ENCODE measurements at places on chromosomes 12 and 14.
A peak's percentile ranks its signal among the peaks of the same experiment; 100 is the strongest.

DNA sequence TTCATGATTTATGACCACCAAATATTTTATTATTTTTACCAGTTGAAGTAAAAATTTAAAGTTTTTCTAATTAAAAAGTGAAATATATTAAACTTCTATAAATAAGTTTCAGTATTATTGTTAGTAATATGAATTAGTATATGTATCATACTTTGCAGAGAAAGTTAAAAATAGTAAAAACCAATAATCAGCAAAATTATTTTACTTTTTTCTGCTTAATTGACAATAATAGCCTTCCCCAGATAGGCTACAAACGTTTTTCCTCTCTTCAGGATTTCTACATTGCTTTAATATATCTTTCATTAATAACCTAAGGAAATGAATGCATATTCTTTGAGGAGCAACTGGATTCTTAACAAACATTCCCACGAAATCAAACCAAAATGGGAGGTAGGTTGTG, 543.5 kb downstream of the ETNK1 start:
- DNase-seq, result no peak

DNA sequence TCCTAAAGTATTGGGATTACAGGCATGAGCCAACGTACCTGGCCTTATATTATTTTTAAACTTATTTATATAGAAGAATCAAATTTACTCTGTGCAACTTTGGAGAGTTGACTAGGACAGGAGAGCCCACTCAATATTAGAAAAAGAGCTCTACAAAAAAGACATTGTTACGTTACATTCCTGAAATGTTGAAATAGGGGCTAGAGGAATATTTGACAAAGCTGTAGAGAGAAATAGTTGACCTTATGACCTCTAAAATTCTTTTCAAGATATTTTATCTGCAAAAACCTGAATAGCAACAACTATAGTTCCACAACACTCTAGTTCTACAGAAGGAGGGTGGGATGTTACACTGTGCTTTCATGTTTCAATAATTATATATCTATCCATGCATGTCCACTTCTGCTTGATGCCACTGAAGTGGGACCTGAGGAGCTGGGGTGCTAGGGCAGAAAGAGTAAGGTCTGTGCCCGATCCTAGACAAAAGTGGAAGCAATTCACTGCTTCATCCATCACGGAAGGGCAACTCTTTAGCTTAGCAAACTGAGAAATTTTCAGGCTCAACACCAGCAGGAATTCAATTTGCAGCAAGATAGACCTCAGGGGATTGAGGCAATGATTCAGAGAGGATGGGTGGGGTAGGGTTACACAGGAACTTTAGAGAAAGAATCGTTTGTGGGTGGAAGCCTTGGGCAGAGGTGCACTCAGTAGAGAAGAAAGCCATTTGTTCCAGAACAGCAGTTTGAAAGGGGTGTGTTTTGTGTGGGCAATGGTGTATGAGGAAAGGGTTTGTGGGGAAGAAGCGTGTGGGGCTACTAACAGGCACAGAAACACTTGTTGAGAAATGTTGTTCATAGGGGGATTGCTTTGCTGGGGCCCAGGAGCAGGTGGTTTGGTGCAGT, 16.0 kb upstream of the RNASE10 start:
- no peak for DNase-seq

DNA sequence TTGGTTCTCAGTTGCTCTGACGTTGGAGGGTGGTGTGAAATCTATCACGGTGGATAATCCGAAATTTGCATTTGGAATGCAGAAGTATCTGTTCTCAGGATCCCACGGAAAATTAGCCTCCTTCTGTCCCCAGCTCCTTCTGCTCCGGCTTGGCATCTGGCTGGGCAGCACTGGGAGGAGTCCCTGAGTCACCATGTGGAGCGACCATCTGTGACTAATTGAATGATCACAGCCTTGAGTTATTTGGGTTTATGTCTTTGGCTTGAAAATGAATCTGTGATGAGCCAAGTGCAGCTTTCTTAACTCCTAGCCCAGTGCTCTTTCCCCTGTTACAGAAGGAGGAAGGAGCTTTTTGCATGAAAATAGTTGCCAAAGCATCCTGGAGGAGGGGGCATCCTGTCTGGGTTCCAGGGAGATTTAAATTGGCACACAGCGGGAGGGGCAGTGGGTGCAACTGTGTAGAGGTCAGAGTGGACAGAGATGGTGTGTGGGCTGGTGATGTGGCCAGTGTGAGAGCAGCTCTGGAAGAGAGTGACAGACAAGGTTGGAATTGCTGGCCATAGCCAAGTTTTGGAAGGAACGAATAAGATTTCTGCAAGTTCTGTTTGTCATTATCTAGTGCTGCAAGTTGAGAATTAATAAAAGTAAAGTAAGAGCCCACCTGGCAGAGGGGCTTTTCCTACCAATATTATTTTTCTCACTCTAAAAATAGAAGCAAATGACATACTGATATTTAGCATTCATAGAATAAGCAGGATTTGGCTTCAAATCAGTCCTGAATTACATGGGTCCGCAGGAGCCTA, 74.4 kb downstream of the SLC24A4 start:
- peak; percentile 78 for DNase-seq

GRCh38 chr12:116880817-116881324, 370 bp downstream of the HRK start:
- peak; percentile 32 for DNase-seq

DNA sequence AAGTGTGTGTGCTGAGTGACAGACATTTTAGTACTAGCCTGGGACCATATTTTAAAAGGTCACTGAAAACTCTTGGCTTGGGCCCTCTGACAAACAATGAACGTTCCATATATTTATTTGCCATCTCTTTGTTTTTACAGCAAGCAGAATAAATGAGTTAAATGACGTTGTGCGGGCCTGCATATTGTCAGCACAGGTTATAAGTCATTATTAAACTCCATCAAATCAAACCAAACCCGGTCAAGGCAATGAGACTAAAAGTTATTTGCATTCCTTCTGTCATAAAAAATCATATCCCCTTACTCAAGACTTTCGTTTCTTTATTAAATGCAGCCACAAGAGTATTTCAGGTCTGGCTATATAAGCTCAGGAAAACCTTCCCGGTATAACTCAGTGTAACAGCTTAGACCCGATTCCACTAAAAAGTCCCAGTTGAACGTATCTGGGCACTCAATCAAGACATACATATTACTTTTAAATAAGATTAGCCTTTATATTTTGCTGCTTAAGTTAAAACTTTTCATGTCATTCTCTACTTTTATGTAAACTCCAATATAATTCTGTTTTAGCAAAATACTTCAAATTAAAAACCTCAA, 84.9 kb downstream of the DICER1 start:
- no peak for DNase-seq

GRCh38 chr14:74211945-74212580, 27.2 kb upstream of the VSX2 start:
- peak; percentile 43 for DNase-seq

DNA sequence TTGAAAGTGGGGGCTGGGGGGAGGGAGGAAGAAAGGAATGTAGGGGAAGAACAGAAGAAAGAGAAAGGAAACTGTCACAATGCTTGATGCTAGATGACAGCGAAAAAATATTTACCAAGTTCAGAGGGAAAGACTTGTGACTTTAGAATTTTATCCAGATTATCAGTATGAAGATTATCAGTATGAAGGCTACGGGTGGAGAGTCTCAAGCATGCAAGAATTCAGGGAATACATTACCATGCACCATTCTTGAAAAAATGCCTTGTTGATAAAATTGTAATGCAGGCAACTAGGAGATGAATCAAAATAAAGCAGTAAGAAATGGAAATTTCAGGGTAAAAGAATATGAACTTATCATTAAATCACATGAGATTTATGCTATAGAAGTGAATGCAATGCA, 376.8 kb downstream of the PCNX1 start:
- no peak for DNase-seq

- no peak for DNase-seq
These were observed 61.7 kb upstream of the RIC8B start for GRCh38 chr12:106712768-106713167.

- DNase-seq, result peak; percentile 34
These were observed 636 bp downstream of the FBXO33 start for GRCh38 chr14:39431416-39432178.

- no peak for DNase-seq
These were observed 64.2 kb downstream of the PHETA1 start for GRCh38 chr12:111304642-111305071.

DNA sequence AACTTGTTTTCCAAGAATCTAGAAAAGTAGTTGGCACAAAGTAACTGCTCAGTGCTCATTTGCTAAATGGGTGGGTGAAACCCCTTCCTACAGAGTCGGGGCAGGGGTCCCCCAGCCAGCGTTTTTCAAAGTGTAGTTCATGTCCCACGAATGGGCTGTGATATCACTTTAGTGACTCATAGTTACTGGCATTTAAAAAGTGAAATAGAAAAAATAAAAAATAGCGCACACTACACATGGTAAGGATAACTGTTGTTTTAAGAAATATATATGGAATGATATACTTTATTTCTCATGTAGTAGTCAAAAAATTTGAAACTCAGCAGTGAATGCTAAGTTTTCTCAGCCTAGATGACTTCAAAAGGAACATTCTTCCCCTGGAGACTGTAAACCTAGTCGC, 250.4 kb downstream of the CHST11 start:
- DNase-seq, result no peak

DNA sequence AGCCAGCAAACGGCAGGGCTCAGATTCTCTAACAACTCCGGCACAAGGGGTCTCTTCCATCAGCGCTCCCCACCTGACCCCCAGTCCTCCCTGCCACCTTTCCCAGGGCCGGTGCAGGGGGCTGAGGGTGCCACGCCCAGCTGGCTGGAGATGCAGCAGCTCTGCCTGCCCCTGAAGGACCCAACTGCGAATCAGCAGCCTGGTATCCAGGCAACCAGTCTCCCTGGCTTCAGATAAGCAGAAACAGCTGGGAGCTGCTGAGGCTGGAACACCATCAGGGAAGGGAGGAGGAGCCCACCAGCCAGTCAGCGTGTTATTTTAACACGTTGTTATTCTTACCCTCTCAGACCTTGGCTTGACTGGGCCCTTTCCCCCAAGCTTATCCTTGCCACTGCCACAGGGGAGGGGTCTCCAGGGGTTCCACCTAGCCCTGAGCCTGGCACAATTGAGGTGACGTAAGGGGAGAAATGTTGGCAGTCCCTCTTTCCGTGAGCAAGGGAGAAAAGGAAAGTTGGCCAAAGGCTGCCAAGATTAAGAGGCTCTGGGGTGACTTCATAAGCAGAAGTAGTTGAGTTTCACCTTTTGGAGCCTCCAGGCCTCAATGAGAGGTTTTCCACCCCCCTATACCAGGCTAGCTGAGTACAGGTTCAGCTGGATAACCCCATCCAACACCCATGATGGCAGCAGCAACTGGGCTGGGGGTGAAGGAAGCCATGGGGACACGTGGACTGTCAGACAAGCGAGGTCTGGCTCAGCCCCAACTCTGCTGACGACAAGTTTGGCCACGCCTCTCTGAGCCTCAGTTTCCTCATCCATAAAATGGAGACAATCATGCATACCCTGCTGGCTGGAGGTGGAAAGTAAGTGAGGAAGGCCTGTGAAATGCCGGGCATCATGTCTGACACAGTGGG, 91.1 kb downstream of the IRF2BPL start:
- DNase-seq, result peak; percentile 90

GRCh38 chr14:53470351-53471043, 317.4 kb upstream of the DDHD1 start:
- DNase-seq, result peak; percentile 65

DNA sequence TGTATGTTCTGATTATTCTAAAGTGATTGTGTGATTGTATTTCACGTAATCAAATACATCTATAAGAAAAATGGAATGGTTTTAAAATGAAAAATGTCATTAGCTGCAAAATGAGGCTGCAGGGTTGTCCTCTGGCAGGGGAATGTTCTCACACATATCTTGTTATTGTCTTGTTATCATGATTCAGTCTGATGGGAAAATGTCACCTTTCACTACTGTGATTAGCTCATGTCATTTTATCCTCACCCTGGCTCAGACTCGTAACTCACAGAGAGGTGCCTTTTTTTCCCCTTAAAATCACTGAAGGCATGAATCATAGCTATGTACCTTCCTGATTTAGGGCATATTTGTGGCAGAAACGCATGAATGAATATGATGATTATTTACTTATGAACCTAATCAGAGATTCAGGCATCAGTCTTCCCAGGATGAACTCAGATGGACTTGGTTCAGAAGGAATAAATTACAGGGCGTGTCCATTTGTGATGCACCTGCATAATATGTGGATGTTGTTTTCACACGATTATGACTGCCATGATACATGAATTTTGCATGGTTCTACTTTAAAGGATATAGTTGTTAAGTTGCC, 1339.2 kb downstream of the AACS start:
- DNase-seq, result no peak

GRCh38 chr14:77177702-77178101, 3.9 kb upstream of the TMEM63C start:
- no peak for DNase-seq

DNA sequence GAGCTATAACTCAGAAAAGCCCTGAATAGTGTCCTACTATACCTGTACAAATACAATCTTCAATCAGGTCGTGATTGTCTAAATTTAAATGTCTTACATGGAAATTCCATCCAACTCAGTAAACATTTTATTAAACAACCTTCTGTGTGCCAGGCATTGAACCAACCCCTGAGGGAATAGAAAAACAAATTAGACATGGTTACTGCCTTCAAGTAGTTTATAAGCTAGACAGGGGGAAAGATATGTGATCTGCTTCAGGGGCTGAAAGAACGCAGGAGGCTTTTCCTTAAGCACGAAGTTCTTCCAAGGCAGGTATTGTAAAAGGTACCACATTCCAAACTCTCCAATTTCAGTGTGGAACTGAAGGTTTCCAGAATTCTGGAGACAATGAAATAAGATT, 39.7 kb upstream of the STAB2 start:
- DNase-seq, result no peak

GRCh38 chr12:57772429-57773322, at the start of gene EEF1AKMT3:
Gene EEF1AKMT3 (plus strand): TSS chr12:57772614. CDS start chr12:57772725, 111 bp downstream.
- peak; percentile 41 for DNase-seq

DNA sequence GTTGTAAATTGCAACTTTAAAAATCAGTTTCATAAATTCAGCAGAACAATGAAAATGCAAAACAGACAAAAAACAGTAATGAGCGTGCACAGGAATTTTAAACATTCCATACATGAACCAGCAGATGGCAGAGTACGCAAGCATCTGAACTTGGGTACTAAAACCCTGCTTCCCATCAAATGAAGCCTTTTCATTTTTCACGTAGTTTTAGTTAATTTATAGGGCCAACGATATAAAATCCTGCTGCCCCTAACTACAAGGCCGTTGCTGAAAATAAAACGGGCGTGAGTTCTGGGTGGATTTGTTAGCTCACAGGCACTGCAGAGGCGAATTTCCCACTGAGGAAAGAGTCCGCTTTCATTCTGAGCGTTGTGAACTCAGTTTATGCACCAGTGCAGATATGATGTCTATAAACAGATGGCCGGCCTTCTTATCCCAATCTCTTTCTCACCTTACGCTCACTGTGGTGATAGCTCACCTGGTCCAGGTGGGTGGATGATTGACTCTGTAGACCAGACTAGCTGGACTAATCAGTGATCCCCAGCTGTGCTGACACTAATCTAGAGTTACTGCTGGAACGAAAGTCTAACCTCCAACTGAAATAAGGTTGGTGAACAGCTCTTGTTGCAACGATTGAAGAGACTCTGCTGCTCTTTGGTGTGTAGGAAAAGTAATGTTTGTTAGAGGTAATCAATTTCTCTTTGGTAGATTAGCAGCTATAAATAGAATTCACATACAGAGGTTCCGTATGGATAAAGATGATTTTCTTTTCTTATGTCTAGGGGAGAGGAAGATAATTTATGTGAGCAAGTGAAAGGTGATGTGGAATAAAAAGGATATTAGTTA, 89.2 kb downstream of the PDZRN4 start:
- DNase-seq, result peak; percentile 49

- peak; percentile 58 for DNase-seq
These were observed 12.5 kb upstream of the AJUBA start for GRCh38 chr14:22994762-22995275.

GRCh38 chr14:71536927-71537772, 395.1 kb upstream of the RGS6 start:
- DNase-seq, result no peak
